Cortex of kidney (tissue), 1 donor: ENCODE measurements at places on chromosomes 11 and 22.

DNA sequence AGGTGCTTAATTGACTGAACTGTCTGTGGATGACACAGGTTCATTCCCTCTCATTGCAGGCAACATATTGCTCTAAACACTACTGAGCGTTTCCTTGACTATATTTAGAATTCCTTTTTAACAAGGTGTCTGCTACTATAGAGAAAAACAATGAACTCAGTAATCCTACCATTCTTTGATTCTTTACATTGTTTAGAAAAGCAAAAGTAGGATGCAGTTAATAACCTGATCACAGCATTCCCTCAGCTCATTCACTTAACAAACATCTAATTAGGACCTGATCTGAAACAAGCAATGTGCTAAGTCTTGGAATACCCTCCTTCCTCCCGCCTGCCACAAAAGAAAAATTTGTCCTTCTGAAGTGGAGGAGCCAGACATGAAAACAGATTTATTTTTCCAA is 313.1 kb downstream of the LRRC4C start:
- no peak for DNase-seq

DNA sequence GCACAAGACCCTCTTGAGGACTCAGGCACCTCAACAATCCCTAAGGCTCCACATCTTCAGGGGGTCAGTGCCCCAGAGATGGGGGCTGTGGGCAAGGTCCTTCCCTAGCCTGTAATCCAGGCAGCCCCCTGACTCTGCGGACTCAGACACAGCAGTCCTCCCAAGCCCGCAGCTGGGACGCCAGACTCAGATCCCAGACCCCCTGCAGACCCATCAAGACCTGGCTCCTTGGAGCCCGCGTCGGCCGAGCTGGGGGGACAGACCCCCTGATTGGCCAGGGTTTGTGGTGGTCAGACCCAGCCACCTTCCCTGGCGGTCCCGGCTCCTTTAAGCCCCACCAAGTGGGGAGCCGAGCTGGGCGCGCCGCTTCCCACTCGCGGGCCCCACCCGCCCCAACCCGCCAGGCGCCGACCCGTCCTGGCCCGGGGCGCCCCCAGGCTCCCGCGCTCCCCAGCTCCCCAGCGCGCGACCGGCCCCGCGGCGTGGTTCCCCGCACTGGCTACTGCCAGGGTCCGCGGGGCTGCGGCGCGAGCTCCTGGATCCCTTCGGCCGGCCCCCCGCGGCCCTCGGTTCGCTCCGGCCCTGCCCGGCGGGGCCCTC is 458 bp downstream of the OSBPL5 start:
- no peak for DNase-seq

DNA sequence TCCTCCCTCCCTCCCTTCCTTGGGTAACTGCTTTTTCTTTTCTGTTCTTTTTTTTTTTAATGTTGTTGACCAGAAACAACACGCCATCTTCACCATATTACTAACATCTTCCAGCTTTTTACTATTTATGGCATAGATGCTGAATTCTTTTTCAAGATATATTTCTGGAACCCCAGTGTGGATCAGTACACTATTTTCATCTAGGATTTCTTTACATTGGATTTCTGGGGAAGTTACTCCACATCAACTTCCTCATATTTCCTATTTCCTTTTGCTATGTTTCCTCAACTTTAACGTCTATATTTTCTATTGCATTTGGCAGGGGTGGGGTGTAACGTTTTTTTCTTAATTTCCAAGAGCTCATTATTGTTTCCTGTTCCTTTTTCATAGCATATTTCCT is 7.0 kb downstream of the PGM2L1 start:
- no peak for DNase-seq

DNA sequence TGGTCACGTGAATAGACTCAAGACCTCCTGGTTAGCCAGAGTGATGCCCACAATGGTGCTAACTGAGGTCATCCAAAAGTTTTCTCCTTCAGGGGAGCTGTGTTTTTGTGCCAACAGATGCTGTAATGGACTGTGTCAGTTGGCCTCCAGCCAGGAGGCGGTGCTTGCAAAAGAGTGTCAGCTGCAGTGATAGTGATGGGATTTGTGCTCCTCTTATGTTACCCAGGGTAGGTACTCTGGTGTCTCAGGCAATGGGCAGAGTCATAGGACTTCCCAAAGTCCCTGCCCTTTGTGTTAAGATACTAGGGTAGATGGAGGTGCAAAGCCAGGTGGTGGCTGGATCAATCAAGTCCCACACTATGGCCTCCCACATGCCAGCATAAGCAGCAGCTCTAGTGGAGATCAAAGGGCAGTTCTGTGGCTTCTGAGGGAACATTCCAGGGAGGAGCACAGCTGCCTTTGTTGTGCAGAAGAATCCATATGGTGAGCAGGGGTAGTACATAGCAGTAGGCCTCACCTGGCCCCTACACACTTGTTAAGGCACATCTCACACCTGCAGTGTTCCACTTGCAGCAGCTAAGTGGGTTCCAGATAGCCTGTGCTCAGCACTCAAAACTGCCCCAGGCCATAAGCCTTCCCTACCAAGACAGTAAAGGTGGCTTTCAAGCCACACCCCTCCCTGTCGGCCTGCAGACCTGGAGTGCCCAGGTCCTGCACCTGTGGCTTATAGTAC is 9.4 kb upstream of the FANCF start:
- DNase-seq = no peak

- no peak for DNase-seq
Measured at GRCh38 chr11:35144136-35144741, 5.3 kb downstream of the CD44 start.

GRCh38 chr11:69419662-69420395 is 61.6 kb upstream of the LINC01488 start:
- DNase-seq = no peak

DNA sequence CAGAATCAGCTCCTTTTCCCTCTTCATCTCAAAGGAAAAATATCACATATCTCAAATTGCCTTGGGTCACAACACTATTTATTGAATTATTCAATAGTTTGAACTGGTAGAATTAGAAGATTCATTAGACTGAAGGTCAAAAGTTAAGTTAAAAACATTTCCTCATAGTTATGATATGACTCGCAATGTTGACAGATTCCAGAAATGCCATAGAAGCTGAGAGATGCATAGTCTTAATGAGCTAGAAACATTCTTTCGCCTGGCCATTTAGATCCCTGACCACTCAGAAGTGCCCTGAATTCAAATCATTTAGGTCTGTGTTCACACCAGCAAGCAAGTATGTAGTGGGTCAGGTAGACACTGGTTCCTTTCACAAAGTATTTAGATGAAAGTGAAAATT is 44.4 kb downstream of the FAT3 start:
- DNase-seq = no peak

DNA sequence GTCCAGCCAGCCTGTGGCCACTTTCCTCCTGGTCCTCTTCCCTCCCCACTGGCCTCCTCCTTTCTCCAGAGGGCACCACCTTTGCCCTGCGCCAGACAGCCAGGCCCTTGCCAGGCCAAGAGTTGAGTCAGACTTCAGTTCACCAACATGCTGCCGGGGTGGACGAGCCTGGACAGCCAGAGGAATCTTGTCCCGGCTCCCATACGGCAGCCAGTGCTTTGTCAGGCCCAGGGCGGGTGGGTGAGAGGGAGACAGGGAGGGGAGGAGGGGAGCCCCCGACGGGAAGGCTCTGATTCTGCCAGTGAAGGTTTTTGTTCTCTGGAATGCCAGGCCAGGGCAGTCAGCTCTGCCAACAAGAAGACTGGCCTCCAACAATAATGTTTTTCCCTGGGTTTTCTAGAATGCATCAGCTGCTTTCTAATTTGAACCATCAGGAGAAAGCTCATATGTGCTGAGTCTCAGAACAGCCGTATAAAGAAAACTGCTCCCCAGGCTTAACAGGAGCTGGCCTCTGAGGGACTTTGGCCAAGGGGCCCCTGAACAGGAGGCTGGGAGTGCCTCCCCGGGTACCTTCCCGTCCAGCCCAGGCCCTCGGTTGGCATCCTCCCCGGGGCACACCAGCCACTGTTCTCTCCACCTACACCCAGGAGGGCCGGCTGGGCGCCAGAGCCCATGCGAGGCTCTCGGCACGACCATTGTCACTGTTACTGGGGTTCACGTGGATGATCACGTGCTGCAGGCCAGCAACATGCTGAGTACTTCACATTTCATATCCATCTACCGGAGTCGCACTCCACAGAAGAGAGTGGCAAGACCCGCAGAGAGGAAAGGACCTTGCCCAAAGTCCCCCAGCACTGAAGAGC is 28.6 kb downstream of the LIF start:
- DNase-seq = no peak

GRCh38 chr22:44620841-44621257 is 81.2 kb upstream of the PRR5 start:
- no peak for DNase-seq

DNA sequence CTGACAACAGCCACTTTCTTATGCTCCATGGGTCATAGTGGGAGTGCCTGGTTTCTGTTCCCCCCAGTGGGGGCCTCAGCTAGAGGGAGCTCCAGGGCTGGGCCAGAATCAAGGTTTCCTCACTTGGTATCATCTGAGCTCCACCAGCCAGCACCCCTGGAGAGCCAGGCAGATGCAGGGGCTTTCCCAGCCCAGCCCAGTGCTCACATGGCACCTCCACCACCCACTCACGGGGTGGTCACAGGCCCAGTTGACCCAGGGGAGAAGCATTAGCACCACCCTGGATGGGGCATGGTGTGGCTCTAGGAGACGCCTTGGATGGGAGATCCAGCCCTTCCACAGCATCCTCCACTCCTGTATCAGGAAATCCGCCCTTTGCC is 24.1 kb upstream of the WNT7B start:
- DNase-seq = no peak
